ENCODE measurements at places on chromosomes 1 and 21.

- DNase-seq = no peak
Observed at GRCh38 chr1:43331688-43332087, 5.9 kb upstream of the MPL start.

DNA sequence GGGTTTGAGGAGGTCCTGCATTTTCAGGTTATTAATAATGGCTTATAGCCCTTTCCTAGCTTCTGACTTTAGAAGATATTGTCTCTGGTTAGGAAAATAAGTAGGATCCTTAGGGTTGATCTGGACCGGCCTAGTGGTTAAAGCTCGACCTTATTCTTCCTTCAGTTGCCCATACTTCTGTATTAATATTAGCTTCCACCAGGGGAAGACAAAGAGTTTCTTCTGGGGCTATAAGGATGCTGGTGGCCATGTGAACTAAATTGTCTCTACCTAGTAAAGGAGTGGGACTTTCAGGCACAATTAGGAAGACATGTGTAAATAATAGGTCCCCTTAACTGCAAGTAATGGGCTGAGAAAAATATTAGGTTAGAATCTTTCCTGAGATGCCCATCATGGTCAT, 20.6 kb upstream of the FCGR2A start:
- no peak for DNase-seq

GRCh38 chr1:158285756-158286241, 3.9 kb upstream of the CD1C start:
- DNase-seq = peak; percentile 23

- no peak for DNase-seq
Observed at GRCh38 chr1:38102636-38103035, 56.0 kb upstream of the POU3F1 start.

GRCh38 chr1:78095593-78095992, 49.8 kb downstream of the GIPC2 start:
- no peak for DNase-seq

DNA sequence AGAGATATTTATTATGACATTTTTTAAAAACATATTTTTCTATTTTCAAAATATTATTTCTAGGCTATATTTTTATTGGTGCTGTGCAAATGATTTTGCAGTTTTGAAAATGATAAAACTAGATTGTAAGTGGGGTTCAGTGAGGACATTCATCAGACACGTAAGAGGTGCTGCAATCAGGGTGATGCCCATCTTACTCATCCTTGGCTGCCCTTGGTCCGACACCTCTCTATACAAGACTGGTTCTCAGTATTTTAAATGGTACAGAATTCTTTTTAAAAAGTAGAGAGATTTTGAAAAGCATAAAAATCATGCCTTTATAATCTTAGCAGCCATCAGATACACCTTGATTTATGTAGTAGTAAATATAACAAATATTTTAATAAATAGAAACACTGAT, 24.0 kb downstream of the HENMT1 start:
- no peak for DNase-seq

- no peak for DNase-seq
Observed at GRCh38 chr1:235782601-235783000, 84.1 kb downstream of the LYST start.

DNA sequence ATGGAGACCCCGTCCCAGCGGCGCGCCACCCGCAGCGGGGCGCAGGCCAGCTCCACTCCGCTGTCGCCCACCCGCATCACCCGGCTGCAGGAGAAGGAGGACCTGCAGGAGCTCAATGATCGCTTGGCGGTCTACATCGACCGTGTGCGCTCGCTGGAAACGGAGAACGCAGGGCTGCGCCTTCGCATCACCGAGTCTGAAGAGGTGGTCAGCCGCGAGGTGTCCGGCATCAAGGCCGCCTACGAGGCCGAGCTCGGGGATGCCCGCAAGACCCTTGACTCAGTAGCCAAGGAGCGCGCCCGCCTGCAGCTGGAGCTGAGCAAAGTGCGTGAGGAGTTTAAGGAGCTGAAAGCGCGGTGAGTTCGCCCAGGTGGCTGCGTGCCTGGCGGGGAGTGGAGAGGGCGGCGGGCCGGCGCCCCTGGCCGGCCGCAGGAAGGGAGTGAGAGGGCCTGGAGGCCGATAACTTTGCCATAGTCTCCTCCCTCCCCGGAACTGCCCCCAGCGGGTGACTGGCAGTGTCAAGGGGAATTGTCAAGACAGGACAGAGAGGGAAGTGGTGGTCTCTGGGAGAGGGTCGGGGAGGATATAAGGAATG, 505 bp downstream of the LMNA start:
- no peak for DNase-seq

- DNase-seq = no peak
Observed at GRCh38 chr1:14616632-14617396, 18.3 kb downstream of the KAZN start.

GRCh38 chr1:168360151-168361021, 79.7 kb downstream of the TBX19 start:
- no peak for DNase-seq

DNA sequence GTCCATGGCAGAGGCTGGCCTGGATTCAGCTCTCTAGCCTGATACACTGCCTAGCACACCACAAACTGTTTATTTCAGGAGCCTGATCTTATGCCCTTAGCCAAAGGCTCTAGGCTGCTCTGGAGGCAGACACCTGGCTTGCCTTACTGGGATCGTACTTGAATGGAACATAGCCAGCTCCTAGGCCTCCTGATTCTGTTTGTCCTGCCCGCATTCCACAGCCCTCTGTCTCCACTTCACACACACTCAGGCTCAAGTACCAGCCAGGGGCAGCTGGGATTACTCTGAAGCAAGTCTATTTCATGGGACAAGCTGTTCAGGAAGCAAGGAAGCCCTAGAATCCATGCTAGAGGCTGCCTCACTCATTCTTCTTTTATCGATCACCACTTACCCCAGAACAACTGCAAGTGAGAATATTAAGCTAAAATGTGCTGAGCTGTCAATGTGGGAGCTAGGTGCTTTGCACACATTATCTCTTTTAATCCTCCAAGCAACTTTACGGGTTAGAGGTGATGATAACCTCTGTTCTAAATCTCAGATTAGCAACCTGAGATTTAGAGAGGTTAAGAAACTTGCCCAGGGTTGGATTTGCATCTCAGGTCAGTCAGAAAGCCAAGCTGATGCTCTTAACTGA, 31.1 kb upstream of the CYP4B1 start:
- DNase-seq = no peak

DNA sequence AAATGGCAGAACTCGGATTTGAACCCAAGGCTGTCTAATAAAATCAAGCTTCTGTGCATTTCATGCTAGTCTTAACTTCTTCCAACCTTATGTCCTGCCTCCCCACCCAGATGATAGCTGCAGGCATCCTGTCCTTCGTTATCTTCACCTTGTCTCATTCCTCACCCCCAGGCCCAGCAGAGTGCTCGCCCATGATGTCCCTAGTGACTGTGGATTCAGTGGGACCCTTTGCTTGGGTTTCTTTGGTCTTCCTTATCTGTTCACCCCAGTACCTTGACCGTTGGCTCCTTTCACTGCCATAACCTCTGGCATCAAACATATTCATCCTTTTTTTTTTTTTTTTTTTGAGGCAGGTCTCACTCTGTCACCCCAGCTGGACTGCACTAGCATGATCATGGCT, 5.6 kb upstream of the BSDC1 start:
- no peak for DNase-seq

- no peak for DNase-seq
Observed at GRCh38 chr21:42680429-42680828, 27.0 kb downstream of the PDE9A start.

DNA sequence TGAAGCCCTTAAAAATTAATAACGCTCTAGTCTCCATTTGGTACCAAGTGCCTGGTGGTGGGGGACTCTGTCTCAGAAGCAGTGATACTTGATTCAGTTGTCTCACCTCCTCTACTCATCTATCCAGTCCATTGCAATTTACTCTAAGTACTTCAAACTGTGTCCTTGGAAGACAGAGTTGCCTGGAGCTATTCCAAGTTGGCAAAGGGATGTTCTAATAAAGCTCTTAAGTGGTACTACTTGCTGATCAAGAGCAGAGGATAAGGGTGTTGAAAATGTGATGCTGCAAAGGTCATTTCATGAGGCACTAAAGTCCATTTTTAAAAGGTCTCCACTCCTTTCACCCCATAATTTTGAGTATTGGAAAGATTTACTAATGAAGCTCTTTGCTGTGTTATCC, 142.2 kb downstream of the NFIA start:
- no peak for DNase-seq

- DNase-seq = no peak
Observed at GRCh38 chr1:50084389-50084788, 24.3 kb upstream of the ELAVL4 start.

DNA sequence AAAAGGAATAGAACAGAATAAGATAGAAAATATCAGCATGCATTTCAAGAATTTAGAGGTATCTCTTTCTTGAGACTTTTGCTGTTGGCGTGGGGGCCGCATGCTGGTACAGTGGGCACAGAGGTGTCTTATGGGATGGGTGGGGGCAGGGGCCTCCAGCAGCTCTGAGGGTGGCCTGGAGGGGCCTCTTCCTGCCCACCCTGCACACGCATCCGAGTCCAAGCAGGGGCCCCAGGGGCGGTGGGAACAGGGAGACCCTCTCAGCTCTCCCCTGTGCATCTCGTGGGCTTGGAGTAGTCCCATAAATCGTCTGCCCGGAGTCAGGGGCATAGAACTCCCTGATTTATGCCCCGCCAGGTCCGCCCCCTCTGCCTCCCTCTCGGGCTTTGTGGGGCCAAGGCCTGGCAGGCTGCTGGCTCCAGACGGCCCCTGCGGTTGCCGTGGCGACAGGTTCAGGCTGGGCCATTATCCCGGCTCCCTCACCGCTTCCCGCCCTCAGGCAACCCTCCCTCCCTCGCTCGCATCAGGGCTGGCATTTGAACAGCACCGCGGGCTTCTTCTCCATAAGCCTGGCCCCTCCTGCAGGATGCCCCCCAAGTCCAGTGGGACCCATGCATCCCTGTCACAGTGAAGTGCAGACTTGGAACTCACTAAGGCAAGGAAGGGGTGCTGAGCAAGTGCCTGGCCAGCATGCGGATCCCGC, 133.2 kb upstream of the ZBTB40 start:
- no peak for DNase-seq

DNA sequence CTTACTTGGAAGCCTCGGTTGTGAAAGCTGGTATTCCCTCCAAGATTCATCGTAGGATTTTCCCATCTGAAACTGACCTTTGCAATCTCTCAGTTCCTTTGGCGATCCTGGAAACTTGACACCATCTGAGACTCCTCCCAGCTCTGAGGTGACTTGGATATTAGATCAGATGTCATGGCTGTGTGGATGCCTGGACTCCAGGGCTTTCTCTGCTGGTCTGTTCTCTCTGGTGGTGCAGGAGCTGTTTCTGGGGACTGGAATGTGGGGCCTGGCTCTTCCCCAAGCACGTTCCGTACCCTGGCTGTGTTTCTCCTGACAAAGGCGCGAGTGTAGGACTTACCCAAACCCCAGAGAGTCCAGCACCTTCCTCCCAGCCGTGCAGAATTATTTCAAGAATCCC, 252.2 kb downstream of the RPS6KC1 start:
- DNase-seq = no peak

- DNase-seq = no peak
Observed at GRCh38 chr21:41840880-41841279, 38.3 kb downstream of the PRDM15 start.

GRCh38 chr1:234258071-234258470, 115.2 kb upstream of the COA6 start:
- no peak for DNase-seq

GRCh38 chr1:37726751-37727585, 34.7 kb downstream of the CDCA8 start:
- no peak for DNase-seq

- DNase-seq = no peak
Observed at GRCh38 chr1:156760092-156760795, 7.1 kb upstream of the PRCC start.

DNA sequence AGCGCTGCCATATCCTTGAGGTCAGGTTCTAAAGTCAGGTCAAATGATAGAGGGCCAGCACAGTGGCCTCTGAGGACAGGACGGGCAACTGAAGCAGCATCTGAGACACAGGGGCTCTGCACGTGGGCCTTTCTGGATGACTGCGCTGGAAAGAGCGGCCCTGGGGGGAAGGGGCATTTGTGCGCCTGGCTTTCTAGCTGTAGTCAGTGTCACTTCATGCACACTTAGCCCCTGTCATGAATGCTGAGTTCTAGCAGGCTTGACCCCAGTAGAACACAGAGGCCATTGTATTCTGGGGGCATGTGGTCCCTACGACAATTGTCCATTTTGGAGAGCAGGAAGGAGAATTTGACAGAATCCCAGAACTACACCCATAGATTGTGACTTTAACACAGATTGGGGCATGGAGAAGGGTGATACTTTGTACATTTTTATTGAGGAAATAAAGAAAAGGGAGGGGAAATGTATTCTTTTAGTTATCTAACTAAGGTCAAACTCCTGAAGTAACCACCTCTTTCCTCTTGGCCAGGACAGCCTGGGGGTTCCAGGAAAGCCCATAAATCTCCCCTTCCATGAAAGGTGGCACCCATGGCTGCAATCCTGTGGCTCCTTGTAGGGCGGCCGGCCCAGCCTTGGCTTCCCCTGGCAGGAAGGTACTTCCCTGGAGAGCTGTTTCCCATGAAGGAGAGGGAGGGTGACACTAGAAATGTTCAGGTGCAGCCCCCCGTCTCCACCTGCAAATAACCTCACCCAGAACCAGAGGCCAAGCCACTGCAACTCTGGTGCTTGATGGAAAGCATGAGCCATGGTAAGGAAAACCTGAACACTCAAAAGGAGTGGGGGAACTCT, 34.4 kb downstream of the NTPCR start:
- DNase-seq = no peak

DNA sequence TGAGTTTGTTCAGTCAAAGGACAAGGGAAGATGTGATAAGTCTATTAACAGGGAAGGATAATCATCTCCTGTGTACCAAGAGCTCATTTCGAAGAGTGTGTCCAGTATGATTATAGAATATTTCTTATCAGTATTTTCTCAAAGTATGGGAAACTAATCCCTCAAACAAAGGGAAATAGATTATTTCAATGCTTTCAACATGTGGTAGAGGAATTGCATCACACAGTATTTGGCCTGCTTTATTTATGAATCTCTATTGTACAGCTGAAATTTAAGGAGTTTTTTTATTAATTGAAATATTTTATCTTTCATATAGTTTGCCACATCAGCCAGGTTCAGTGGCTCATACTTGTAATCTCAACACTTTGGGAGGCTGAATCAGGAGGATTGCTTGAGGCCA, 151.0 kb downstream of the CLEC20A start:
- no peak for DNase-seq

GRCh38 chr1:103937763-103938357, 188.2 kb downstream of the AMY1C start:
- no peak for DNase-seq

- DNase-seq = no peak
Observed at GRCh38 chr1:17059391-17060305, 5.8 kb upstream of the SDHB start.

GRCh38 chr1:6507037-6507428, 15.6 kb upstream of the PLEKHG5 start:
- no peak for DNase-seq

Measured in esophagus squamous epithelium (tissue), 5 donors.